ENCODE measurements at places on chromosomes 11 and 22. TPM values are rescaled to one million over a fixed set of nuclear protein-coding genes. Genes with fewer than 3 reads are reported as not detected.

The SLC25A45 gene
- total RNA-seq: 50.7 TPM

The IFITM1 gene
- 10.0 TPM for total RNA-seq

The OR8A1 gene
- total RNA-seq: not detected

The CECR2 gene
- total RNA-seq: 2.5 TPM

The NTM gene
- 0.78 TPM for total RNA-seq

The TSPAN18 gene
- total RNA-seq: 1.8 TPM

The NAP1L4 gene
- total RNA-seq: 42.8 TPM

The GALNT18 gene
- total RNA-seq: 4.8 TPM

The OR8G5 gene
- total RNA-seq: not detected

Measured in pancreas (tissue), 10 donors.